H4 (cell line): ENCODE measurements at places on chromosomes 1 and 21. TPM values are rescaled to one million over a fixed set of nuclear protein-coding genes. Genes with fewer than 3 reads are reported as not detected.

LRRN2 gene
- 0.16 and 1.1 TPM in 2 replicates for total RNA-seq

LRRC3 gene
- 0.37 and 0.52 TPM in 2 replicates for total RNA-seq

GBP6 gene
- total RNA-seq: 0.10 TPM in 1 of 2 replicates, not detected in the other

TNFRSF18 gene
- not detected in 2 replicates for total RNA-seq

LCA5L gene
- total RNA-seq: 1.4 TPM in 2 replicates

DNA sequence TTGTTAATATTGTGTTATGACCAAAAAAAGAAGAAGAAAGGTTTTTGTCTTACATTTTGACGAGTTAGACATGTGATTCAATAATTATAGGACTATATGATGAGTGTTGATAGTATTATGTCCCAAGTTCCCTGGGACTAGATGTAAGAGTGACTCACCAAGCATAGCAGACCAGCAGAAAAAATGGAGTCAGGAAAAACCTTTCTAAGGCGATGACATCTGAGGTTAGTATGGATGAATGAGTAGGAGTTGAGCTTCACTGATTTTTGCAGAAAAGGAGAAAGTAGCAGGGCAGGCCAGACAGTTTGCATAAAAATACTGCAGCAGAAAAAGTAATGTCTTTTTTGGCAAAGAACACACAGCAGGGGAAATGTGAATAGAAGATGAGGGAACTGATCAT, 1041.3 kb upstream of the ADGRL4 start:
- DNase-seq: no peak

DNA sequence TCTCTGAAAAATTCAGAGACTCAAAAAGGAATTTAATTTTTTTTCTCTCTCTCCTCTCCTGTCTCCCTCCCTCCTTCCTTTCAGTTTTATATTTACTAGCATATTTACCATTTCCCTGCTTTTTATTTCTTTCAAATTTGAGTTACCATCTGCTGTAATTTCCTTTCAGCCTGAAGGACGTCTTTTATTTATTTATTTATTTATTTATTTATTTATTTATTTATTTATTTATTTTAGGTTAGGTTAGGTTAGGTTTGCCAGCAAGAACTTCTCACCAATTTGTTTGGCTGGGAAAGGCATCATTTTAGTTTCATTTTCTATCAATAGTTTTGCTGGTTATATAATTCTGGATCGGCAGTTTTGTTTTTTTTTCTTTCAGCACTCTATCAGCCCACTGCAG, 231.7 kb upstream of the ZRANB2 start:
- DNase-seq: no peak

GRCh38 chr1:23132033-23132432, 36.6 kb downstream of the LUZP1 start:
- DNase-seq: no peak

DNA sequence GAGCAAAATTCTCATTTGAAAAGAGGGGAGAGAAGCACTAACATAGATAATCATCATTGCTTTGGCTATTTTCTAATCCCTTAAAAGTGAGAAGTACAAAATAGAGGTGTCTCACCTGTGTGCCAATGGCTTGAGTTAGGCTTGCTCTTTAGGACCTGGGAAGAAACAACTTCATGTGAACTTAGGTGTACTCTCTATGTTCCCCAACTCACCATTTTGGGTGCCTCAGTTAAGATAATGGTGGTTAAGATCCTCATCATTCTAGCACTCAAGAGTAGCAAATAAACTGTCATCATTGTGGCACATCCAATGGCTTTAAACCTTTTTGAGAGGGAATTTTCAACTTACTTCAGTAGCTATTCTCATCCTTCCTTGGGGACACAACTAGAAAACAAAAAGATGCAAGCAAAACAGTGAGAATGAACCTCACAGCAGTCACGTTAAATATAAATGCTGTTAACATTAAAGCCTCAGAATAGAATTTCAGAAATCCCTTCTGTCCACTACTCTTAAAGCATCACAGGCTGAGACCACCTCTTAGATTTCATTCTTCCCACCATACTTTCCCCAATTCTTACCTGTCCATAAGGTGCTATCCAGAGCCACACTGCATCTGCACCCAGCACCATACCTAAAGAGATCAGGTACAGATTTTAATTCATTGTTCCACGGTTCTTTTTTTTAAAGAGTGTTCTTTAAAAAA, 1.2 kb downstream of the GAS5 start:
- DNase-seq: no peak

DNA sequence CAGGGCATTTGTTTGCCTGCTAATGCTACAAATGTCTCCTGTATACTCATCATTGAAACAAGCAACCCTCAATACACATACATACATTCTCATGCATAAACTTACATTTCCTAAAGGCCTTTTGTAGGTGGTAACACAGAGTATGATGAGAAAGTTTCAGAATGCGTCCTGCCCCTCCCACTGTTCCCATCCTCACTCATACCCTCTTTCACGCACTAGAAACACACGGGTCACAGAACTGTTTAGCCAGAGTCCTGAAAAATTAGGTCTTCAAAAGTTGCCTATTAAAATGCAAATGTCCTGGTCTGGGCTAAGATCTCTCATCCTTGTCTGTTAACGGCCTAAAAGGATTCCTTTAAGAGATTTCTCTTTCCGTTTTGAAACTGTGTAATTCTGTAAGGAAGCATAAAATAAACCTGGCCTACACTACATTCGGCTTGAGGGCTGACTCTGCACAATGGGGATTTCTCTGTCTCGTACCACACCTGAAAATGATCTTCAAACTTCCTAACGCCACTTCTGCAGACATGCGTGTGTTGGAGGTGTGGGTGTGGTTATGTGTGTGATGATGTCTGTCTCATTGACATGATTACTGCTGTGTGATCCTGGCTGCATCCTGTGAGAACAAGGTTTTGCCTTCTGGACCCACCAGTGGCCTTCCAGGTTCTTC, 5.3 kb upstream of the FCER1A start:
- DNase-seq: no peak

DNA sequence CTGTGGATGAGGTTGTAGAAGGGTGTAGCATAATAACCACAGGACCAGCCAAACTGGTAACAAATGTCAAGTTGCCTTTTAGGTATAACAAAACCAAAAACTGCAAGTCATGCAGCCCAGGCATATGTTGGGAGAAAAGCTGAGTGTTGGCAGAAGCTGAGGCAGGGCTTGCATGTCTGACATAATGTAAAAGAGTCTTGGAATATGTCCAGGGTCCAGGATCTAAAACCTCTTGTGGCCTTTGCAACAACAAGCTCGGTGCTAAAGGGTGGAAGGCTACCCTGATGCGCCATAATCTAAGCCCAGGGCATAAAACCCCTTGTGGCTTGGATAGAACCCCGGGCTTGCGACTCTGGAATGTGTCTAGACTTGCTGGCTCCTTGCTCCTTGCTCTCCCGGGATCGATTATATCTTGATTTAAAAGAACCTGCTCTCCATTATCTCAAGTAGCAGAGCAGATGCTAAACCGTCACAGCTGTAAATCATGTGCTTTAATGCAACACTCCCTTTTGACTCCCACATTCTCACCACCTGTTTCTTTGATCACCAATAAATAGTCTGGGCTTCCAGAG, 26.5 kb upstream of the SLC35A3 start:
- DNase-seq: peak; percentile 87

GRCh38 chr1:47703981-47704596, 266.2 kb downstream of the FOXD2 start:
- peak; percentile 60 for DNase-seq

- DNase-seq: no peak
Observed at GRCh38 chr1:178379807-178380206, 117.0 kb downstream of the CLEC20A start.

DNA sequence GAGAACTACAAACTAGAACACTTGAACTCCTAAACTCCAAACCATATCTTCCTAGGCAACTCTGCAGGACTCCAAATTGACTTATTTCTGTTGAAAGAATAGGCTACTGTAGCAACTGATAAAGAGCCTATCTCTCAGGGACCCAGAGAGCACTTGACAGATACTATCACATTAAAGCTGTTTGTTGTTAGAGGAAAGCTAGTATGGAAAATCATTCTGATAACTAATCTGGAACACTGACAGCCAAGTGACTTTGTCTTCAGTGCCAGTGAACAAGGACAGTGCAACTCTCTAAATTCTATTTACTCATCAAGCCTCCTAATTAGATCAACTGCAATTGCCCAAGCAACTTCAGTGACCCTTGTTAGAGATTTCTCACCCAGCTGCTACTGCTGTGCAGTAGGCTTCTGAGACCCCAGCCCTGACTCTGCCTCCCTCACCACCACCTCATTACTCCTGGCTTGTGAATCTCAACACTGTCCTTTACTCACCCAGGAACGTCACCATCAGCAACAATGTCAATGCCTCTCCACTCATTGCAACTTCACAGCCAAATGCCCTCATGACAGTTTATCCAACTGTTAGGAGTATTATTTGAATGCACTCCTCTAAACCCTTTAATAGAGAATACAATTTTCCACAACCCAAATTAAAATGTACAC, 7.4 kb upstream of the RGS13 start:
- DNase-seq: no peak

- DNase-seq: no peak
Observed at GRCh38 chr1:104868794-104869193, 1119.1 kb downstream of the AMY1C start.

GRCh38 chr1:28110555-28110954, 22.1 kb upstream of the EYA3 start:
- DNase-seq: no peak

DNA sequence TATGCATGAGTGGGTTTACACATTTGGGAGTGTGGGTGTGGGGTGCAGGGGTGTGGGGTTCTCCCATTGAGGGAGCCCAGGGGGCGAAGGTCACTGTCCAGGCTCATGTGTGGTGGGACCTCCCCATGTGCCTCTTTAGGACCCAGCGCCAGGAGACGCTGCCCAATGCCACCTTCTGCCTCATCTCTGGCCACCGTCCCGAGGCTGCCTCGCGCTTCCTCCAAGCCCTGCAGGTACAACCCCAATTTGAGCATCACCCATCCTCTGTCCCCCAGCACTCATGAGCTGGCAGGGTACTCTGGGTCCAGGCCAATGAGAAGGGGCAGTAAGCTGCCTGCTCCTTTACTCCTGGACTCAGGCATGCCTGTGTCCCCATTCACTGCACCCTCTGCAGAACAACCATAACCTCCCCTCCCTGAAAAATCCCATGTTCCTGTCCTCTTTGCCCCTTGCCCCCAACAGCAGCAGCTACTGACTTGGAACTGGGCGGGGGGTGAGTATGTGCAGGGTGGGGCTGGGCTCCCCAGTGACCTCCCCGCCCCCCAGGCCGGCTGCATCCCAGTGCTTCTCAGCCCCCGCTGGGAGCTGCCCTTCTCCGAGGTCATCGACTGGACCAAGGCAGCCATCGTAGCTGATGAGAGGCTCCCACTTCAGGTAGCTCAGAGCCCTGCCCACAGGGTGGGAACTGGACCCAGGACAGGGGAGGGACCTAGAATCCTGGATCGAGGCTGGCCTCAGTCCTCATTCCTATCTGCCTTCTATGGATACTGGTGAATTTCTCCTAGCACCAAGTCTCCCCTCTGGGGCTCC, 7.7 kb downstream of the EXTL1 start:
- no peak for DNase-seq

DNA sequence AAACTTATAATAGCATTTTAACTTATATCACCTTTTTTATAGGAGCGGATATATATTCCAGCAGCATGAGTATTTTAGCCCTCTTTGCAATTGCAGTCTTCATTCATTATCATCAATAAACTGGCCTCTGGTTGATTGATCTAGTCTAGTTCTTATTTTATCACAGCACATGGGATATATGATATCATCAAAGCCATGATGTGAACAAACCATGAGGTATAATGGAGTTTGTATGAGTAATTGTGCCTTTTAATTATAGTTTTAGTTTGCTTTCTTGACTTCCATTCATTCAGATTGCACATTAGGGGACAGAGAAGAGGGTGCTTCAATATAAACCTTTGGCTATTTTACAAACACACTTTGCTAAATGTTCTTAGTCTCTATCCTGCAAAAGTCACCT, 3.5 kb upstream of the UBR4 start:
- no peak for DNase-seq

- DNase-seq: peak; percentile 69
Observed at GRCh38 chr1:18649693-18650370, 19.2 kb downstream of the PAX7 start.

GRCh38 chr1:182189535-182190066, 128.1 kb upstream of the ZNF648 start:
- DNase-seq: no peak

GRCh38 chr1:57422271-57423134, 1.4 kb downstream of the DAB1 start:
- DNase-seq: no peak

DNA sequence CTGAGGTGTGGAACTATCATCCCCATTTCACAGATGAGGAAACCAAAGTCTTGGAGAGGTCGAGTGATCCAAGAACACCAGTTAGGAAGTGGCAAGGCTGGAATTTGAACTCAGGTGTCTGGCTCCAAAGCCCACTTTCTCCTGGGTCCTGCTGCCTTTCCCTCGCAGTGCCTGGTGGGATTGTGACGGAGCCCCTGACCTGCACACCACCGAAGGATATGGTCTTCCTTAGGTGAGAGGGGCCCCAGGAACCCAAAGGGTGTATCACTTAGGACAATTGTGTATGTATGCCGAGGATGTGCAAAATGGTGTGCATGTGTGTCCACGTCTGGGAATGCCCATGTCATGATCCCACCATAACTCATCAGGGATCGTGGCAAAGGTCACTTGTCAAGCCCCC, 392.7 kb downstream of the MATN1 start:
- no peak for DNase-seq

DNA sequence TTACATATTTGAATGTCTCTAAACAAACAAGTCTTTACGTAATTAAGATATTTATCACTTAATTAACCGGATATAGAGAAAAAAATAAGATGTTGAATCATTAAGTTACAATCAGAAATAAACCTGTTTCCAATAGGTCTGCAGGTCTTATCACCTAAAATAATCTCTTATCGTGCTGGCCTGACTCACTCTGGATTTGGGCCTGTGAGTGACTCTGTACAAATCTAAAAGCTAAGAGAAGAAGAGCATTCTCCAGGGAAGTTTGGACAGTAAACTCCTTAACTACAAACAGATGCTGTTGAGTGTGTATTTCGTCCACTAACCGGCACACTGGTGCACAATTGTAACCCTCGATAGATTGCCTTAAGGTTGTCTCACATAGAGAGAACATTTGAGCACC, 25.3 kb downstream of the CEP104 start:
- DNase-seq: no peak

DNA sequence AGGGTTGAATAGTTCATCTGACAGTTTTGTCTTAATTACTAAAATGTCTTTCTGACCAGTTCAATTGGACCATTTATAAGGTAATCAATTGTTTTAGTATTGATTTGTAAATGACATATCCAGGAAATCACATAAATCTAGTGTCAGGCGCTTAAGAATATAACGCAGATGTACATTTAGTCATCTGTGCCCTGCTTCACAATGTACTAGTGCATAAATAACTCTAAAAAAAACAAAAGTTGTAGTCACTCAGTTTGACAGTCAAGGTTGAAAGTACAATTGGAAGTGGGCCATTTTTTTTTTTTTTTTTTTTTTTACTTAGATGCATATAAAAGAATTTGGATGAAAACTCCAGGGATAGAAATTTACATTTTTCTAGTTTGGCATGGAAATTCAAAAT, 490.4 kb downstream of the PTPRC start:
- DNase-seq: no peak

DNA sequence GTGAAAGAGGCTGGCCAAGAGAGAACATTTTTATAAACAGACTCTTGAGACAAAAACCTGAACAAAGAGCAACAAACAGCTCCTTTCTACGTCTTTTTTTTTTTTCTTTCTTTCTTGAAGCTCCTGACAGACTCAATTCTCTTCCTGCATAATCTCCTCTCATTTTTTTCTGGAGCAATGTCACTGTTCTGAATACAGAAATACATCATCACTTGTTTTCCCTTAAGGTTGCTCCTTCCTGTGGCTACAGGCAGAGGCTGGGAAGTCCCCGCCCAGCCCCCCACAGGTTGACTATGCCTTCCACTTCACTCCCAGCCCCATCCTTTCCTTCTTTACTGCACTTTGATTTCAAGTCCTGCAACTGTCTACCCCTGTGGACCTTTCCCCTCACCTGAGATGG, 46.1 kb downstream of the TNR start:
- no peak for DNase-seq
